Activated naive CD4-positive, alpha-beta T cell (primary cell): ENCODE measurements at places on chromosomes 6 and 20.

GRCh38 chr6:148548749-148549140 lies 198.1 kb upstream of the UST start:
- no peak for DNase-seq

- DNase-seq: no peak
Observed at GRCh38 chr6:142796571-142796970, 148.4 kb downstream of the HIVEP2 start.

GRCh38 chr6:20243288-20243687 lies 31.0 kb upstream of the MBOAT1 start:
- DNase-seq: no peak

GRCh38 chr20:11035211-11035610 lies 361.4 kb upstream of the JAG1 start:
- DNase-seq: no peak

- DNase-seq: no peak
Observed at GRCh38 chr20:37643400-37643799, 50.4 kb upstream of the CTNNBL1 start.

GRCh38 chr6:25334793-25335192 lies 55.6 kb downstream of the CARMIL1 start:
- DNase-seq: no peak

DNA sequence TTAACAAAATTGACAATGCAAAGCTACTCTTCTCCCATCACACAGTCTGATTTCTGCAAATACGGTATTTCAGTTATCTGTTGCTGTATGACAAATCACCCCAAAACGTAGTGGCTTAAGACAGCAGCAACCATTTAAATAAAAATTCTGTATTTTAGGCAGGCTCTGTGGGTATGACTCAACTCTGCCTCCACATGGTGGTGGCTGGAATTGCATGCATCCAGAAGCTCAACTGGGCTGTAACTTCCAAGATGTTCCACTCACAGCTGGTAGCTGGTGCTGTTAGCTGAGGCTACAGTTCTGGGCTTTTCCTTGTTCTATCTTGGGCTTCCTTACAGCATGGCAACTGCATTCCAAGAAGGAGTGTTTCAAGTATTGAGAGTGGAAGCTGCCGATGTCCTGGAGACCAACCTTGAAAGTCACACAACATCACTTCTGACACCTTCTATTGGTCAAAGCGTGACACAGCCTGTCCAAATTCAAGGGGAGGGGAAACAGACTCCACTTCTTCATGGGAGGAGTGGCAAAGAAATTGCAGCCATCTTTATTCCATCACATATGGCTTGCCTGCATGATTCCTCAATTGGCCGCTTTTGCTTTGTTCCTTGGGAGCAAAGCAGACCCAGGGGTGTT lies 39.7 kb upstream of the TULP1 start:
- peak; percentile 51 for DNase-seq

GRCh38 chr6:3884007-3884745 lies 35.0 kb downstream of the FAM50B start:
- DNase-seq: no peak

DNA sequence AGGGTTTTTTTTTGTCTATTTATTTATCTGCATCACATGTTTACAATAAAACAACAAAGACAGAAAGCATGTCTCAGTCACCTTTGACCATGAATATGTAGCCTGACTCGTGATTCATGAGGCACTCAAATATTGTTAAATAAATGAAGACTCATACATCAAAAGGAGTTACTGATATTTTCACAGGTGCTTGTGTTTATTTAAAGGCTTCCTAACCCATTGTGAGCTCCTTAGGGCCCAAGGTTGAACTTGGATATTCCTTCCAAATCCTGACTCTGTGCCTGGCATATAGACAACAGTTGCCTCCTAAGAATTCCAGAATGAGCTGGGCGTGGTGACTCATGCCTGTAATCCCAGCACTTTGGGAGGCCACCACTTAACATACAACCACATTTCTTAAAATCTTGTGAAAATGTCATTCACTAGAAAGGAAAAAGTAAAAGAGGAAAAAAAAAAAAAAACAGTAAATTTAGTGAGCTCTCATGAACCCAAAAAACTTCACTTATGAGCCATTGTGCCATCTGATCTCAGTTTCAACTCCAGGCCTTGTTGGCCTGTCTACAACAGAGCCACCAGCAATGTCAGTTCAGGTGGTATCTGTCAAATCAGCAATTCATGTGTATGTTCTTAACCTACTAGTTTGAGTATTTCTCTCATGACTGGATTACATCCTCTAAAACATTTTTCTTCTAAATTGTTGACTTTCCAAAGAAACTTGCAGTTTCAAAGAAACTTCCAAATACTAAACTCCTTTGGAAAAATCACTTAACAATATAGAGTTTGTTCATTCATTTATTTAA lies 162.7 kb upstream of the MARCKS start:
- DNase-seq: no peak

DNA sequence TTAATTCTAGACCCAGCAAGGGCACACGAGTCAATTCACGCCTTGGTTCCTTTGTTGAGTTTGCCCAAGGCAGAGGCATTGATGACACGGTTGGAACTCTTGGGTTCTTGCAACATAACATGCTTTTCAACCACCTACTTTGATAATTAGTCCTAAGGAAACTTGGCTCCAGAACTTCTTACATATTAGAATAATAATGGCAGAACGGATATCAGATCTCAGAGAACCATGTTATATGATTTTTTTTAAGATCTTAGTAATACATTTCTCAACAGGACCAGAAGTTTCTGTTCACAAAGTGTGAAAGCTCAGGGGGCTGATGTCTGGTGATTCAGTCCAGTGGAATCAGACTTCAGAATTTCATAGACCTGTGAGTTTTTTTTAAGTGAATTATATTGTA lies 19.2 kb downstream of the SPTLC3 start:
- no peak for DNase-seq

- DNase-seq: no peak
Observed at GRCh38 chr20:17622851-17623508, 53.1 kb downstream of the DSTN start.

GRCh38 chr6:147909640-147910039 lies 401.1 kb downstream of the SAMD5 start:
- no peak for DNase-seq

DNA sequence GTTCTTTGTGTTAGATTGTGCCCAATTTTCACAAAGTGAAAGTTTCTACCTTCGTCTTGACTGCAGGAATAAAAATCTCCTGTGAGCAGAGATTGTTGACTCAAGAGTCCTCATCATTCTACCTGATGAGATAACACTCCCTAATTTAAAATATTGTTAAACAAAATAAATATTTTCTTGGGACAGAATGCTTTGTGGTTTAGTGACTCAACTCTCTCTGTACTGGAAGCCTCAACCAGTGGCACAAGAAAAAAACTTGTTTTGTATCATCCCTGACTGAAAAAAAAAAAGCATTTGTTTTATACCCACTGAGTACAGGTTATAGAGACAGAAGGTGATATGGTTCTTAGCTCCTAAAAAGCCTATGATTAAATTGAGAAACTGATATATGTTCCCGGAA lies 78.9 kb downstream of the CRYBG1 start:
- no peak for DNase-seq

- DNase-seq: no peak
Observed at GRCh38 chr6:109262261-109262660, 120.0 kb downstream of the CD164 start.

DNA sequence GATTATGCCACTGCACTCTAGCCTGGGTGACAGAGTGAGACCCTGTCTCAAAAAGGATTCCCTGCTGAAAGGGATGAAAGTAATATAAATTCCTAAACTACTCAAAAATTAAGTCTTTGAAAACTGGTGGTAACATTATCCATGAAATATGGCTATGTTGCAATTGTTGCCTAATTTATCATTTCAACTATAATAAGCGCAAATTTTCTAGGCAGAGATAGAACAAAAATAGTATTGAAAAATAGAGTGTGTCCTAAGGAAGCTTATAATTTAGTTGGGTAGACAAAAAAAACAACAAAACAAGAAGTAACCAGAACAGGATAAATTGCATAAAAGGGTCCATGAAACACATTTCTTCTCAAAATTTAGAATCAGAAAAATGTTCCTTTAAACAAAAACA lies 68.0 kb downstream of the FKBP5 start:
- no peak for DNase-seq

- no peak for DNase-seq
Observed at GRCh38 chr20:52270001-52270606, 78.5 kb upstream of the ZFP64 start.

GRCh38 chr6:18497006-18497405 lies 109.9 kb downstream of the RNF144B start:
- DNase-seq: no peak

GRCh38 chr20:47283411-47283810 lies 73.1 kb downstream of the ZMYND8 start:
- no peak for DNase-seq

DNA sequence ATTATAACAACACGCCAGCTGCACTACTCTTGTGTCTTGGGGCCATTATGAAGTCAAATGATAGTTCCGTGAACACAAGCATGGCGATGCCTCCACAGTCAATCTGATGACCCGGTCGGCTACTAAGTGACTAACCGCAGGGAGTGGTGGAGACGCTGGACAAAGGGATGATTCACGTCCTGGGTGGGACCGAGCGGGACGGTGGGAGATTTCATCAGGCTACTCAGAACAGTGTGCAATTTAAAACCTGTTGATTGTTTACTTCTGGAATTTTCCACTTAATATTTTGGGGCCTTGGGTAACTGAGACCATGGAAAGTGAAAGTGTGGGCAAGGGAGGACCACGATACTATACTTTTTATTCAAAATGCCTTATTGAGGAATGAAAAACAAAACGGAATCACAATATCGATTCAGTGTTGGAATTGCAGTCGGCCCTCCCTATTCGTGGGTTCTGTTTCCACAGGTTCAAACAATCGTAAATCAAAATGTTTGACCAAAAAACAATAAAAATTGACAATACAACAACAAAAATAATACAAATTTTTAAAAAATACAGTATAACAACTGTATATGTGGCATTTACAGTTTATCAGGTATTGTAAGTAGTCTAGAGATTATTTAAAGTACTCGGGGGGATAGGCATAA lies 66.5 kb downstream of the MYLK4 start:
- DNase-seq: no peak

DNA sequence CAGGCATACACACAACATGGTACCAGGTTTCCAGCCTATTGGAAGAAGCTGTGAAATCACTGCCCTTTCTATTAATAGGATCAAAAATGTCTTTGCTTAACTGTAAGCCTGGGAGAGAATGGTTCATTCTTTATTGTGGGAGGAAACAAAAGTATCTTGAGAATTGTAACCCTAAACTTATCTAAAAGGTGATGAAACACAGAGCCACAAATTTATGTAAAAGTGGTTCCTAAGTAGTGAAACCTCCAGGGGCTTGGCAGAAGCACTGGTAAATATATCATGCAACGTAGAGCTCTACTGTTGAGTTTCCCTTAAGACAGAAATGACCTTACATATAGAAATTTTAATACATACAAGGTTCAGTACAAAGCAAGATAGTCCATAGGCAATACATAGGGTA lies 17.2 kb upstream of the NOX3 start:
- DNase-seq: no peak

- no peak for DNase-seq
Observed at GRCh38 chr20:588476-588875, 21.6 kb downstream of the TCF15 start.

GRCh38 chr20:63446216-63447024 lies 26.0 kb downstream of the KCNQ2 start:
- no peak for DNase-seq

DNA sequence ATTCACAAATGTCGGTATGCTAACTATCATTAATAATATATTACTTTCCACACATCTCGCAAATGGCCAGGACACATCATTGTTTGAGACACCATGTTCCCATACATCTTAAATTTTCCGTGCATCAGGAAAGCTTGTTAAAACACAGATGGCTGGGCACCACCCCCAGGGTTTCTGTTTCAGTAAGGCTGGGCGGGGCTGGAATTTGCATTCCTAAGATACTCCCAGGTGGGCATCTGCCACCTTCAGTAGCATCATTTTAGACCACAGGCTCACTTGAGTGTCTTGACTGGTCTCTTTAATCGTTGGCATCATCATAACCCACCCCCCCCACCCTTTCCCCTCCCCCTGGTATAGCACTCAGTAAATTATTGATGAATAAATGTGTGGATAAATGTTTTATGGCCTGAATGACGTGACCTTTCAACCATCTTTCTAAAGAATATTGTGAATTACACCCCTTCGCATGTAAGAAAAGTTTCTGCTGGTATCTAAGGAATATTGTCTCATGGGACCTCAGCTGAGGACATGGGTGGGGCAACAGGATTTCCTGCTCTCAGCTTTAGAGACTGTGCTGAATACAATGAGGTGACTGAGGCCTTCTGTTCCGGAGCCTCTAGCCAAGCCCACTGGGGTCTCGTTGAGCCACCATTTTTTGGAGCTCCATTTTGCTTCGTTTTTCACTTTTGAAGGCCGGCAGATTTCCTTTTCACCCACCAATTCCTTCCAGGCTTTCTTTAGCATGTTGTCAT lies 124.1 kb upstream of the NEDD9 start:
- no peak for DNase-seq

GRCh38 chr6:143188292-143188691 lies 127.6 kb downstream of the AIG1 start:
- DNase-seq: no peak

GRCh38 chr6:109892451-109893435 lies 85.4 kb upstream of the GPR6 start:
- DNase-seq: no peak

GRCh38 chr6:35148167-35148741 lies 7.1 kb upstream of the TCP11 start:
- DNase-seq: no peak

GRCh38 chr6:143333081-143333480 lies 117.4 kb downstream of the ADAT2 start:
- no peak for DNase-seq

DNA sequence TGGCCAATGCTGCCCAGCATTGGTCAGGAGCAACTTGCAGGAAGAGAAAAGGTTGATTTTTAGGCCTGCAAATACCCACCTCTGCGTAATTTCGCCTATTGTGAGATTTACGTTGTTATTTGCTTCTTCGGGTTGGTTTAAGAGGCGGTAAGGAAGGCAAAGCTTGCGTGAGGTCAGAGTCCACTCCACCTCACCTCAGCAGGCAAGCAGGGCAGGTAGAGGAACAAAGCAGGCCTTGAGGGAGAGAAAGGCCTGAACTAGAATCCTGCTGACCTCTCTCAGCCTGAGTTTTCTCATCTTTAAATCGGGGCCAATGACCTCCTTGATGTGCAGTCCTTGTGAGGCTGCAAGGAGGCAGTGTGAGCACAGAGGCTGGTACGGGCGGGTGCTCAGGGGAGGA lies 239.1 kb downstream of the CDC5L start:
- no peak for DNase-seq

- DNase-seq: no peak
Observed at GRCh38 chr6:107614828-107615227, 124.9 kb downstream of the SOBP start.

- no peak for DNase-seq
Observed at GRCh38 chr6:23180504-23181293, 611.3 kb downstream of the HDGFL1 start.
